Central memory CD4-positive, alpha-beta T cell (primary cell): ENCODE measurements at places on chromosomes 13 and 19.
A peak's percentile ranks its signal among the peaks of the same experiment; 100 is the strongest.

DNA sequence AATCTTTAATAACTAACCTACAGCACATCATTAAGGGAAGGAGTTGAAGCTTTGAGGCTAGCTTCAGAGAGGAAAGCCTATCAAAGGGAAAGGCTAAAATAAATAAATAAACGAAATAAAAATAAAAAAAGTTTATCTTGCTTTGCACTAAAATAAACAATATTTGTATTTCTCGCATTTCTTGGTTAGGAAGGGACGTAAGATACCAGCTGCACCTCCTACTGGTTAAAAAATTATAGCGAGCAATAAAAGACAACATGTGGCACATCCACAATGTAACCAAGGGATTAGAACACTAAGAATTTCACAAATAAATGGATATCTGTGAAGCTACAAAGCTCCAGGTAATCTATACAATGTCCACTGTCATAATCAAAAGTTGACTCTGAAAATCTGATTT is 194.5 kb downstream of the DACH1 start:
- no peak for DNase-seq

DNA sequence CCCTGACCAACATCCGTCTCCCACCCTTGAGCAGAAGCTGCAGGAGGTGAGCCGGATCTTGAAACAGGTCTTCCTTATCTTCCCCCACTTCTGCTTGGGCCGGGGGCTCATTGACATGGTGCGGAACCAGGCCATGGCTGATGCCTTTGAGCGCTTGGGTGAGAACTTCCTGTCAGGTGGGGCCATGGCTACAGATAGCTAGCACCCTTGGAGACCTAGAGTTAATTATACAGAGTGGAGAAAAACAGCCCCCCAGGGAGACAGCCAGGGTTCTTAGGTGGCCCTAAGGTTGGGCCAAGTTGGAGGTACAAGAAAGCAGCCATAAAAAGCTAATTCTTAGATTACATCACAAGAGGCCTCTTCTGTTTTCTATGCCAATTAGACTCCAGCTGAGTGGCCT is 8.9 kb upstream of the ARHGAP45 start:
- no peak for DNase-seq

DNA sequence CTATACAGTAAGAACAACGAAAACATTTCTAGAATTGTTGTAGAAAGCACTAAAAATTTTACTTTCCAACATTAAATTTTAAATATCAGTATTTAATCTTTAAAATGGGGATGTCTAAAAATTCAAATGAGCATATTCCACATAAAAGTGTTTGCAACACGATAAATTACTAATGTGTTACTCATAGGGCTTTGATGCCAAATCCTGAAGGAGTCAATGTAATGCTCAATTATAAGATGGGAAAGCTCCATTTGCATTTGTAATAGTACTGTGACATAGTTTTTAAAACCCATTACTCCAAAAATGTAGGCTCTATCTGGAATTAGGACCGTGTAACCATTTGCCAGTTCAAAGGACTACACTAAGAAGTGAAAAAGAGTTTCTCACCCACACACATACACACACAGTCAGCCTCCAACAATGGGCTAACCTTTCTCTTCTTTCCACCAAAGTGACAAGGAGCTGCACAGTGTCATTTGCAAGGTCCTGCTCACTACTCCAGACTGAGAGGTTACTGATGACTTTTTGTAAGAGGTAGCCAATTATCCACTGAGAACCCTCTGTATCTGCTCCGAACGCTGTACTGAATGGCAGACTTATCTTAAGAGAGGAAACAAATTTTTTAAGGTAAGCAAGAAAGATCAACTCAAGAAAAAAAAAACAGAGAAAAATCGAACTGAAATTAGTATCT is 26.1 kb upstream of the EEF1AKMT1 start:
- no peak for DNase-seq

- DNase-seq = no peak
Measured at GRCh38 chr13:75216038-75216437, 265.9 kb downstream of the TBC1D4 start.

- DNase-seq = no peak
Measured at GRCh38 chr13:114047358-114047881, 73.5 kb upstream of the C13orf46 start.

GRCh38 chr13:65188721-65189120 is 2041.4 kb downstream of the PCDH9 start:
- DNase-seq = no peak

DNA sequence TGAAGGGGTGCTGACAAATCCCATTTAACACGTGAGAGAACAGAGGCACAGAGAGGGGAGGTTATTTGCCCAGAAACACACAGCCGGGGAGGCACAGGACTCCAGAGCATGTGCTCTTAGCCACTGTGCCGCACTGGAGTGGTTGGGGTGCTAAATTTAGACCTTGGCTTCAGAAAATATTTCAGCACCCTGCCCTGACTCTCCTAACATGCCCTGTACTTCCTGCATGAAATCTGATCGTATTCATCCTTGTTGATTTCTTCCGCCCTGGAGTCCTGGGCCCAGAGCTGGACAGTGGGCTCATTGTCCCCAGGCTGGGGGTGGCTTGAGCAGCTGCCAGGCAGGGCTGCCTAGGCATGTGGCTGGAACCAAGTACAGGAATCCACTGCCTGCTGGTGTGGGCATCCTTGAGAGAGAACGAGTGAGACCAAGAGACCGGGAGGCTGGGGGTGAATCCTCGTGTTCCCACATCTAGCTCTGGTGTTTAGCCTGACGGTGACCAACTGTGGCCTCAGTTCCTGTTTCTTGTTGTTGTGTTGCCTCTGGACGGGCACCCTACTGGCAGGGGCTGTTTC is 5.3 kb downstream of the SLC27A1 start:
- DNase-seq = no peak

DNA sequence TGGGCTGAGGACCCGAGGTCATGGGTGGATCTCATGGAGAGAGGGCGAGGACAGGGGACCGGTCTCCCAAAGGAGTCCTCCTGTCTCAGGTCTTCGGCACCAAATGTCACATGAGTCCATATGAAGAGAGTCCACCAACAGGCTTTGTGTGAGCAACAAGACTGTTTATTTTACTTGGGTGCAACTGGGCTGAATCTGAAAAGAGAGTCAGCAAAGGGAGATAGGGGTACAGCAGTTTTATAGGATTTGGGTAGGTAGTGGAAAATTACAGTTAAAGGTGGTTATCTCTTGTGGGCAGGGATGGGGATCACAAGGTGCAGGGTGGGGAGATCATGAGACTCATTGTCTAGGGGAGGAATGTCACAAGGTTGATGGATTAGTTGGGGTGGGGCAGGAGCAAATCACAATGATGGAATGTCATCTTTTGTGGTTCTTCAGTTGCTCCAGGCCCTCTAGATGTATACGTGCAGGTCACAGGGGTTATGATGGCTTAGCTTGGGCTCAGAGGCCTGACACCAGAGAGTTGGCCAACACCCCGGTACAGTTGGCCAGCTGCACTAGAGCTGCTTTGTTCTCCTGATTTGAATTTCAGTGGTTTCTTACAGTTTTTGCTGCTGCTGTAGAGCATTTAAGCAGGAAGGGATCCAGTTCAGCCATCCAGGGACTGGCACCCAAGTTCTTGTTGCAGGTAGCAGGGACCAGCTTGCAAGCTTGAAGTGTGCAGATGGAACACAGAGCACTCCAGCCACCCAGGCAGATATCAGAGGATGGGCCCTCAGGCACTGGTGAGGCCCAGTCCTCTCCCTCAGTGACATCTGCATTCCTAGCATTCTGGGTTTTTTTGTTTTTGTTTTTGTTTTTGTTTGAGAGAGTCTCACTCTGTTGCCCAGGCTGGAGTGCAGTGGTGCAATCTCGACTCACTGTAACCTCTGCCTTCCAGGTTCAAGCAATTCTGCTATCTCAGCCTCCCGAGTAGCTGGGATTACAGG is 26.4 kb upstream of the IGFL1 start:
- no peak for DNase-seq

DNA sequence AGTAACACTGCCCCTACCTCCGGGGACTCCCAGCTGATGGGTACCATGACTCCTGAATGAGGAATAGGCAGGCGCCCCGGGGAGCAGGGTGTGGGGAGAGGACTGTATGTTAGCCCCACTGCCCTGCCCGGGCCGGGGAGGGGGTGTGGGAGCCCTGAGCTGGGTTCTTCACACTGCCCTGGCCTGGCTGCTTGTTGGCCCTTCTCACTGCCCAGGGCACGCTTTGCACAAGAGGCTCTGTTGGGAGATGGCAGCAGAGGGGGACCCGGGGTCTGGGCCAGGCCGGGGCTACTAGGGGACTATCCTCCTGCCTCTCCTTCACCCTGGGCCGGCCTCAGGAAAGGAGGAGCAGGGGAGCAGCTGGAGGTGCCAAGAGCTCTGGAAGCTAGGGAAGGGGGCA is 19.3 kb upstream of the KCTD15 start:
- DNase-seq = no peak

DNA sequence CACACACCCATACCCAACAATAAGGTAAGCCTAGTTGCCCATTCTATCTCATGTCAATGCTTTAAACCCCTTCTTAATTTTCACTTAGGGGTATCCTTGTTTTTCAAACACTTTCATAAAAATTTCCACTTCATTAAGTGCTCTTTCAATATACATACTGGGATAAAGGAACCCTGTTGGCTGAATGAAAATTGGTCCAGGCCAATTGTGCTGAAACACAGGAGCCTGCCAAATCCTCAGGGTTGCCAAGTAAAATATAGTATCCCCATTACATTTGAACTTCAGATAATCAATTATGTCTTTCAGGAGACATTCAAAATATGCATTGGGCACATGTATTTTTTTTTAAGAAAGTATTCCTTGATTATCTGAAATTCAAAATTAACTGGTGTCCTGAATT is 1131.1 kb downstream of the SLITRK1 start:
- DNase-seq = no peak

GRCh38 chr19:34961775-34962686 is 2.0 kb downstream of the ZNF792 start:
- peak; percentile 54 for DNase-seq

DNA sequence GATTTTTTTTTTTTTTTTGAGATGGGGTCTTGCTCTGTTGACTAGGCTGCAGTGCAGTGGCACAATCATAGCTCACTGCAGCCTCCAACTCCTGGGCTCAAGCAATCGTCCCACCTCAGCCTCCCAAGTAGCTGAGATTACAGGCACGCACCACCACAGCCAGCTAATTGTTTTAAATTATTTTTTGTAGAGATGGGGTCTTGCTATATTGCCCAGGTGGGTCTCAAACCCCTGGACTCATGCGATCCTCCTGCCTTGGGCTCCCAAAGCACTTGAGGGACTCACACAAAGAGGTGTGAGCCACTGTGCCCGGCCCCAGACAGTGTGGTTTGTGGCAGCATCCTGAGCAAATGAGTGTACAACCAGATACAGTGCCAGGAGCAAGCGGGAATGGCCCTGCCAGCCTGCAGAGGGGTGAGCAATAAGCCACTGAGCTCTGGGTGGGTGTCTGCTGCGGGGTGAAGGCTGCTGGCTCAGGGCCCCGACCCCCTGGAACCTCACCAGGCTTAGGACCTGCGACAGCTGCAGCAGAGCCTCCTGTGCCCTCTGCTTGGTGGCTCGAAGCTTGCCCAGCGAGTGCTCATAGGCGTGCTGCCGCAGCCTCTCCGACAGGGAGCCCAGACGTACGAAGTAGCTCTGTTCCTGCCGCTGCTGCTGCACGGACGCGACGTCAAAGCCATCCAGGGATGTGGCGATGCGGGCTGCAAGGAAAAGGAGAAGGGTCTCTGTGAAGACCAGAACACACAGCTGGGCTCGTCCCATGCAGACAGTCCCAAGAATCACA is 15.9 kb upstream of the TICAM1 start:
- no peak for DNase-seq

- DNase-seq = no peak
Measured at GRCh38 chr19:55563261-55563690, 17.4 kb downstream of the ZNF579 start.

- no peak for DNase-seq
Measured at GRCh38 chr13:19604306-19604705, 29.2 kb upstream of the MPHOSPH8 start.

DNA sequence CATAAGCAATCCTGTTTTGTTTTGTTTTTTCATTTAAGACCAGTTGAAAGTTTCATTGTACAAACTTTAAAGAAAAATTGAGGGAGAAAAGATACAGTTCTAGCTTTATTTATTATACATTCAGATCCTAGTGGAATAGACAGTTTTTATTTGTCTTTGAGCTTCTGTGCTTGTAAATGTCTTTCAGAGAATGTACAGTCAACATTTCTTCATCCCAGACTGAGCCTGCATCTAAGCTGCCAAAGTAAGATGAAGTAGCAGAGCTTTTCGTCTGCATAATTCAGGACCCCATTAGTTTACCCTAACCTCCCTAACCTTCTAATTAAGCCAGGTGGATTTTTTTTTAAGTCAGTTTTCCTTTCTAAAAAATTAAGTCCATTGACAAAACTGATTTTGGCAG is 516.7 kb upstream of the HTR2A start:
- no peak for DNase-seq

DNA sequence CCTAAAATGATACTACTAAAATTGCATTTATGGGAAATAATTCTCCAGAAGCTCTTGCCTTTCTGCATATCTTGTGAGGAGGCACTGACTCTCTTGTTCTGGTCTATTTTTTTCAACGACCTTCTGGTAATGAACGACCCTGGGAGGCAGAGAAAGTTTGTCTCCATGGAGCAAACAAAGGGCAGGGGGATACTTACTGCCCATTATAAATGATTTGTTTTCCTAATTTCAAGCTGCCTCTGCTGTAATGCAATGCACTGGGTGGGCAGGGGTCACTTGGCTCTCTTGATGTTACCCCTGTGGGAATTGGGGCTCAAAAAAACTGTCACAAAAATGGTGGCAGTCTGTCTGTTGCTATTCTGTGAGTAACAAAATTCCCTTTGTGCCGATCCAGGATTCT is 643.2 kb downstream of the LIG4 start:
- no peak for DNase-seq

DNA sequence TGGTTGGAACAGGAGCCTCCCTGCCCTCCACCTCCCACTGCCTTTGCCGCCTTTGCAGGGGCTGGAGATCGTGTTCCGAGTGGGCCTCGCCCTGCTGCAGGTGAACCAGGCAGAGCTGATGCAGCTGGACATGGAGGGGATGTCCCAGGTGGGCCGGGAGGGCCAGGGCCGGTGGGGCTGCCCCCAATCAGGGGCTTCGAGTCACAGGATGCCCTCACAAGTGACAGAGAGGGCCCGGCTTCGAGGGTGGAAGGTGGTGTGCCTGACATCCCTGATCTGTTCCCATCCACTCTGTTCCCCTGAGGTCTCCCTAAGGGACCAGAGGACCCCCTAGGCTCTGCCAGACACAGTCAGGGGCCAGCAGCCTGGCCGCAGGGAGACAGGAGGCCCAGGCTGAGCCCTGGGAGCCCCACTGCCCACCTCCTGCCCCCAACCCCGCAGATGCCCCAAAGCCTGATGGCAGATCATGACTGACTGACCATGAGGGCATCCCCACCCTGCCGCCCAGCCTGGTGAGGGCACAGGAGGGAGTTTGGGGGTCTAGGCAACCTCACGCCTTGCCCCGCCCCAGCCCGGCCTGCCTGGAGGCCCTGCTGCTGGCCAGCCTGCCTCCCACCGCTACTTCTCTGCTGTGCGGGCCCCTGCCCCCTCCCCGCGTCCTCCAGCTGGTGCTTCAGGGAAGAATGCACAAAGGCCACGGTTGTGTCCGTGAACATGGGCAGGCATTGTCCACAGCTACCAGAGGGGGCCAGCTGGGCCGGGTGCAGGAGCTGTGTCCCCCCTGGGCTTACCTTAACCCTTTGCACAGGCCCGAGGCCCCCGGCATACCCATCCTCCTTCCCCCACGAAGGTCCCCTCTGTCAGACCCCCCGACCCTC is 21.8 kb downstream of the EVI5L start:
- DNase-seq = no peak
